ENCODE measurements at places on chromosomes 12 and 14.

DNA sequence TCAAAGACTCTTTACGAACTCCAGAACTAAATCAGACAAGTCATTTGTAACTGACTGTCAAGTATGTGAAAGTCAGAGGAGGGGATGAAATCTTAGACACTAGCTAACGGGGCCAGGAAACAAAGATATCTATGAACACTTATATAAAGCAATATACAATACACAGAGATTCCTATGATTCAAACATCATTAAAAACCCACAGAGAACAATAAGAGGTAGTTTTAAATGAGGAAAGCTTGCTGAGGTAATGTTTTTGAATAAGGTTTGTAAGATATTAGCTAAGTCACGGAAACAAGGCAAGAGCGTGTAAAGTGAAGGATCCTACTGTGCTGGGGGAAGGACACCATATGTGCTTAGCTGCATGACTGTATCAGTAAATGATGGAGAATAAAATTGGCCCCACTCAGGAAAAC is 36.7 kb downstream of the SAV1 start:
- DNase-seq: no peak

DNA sequence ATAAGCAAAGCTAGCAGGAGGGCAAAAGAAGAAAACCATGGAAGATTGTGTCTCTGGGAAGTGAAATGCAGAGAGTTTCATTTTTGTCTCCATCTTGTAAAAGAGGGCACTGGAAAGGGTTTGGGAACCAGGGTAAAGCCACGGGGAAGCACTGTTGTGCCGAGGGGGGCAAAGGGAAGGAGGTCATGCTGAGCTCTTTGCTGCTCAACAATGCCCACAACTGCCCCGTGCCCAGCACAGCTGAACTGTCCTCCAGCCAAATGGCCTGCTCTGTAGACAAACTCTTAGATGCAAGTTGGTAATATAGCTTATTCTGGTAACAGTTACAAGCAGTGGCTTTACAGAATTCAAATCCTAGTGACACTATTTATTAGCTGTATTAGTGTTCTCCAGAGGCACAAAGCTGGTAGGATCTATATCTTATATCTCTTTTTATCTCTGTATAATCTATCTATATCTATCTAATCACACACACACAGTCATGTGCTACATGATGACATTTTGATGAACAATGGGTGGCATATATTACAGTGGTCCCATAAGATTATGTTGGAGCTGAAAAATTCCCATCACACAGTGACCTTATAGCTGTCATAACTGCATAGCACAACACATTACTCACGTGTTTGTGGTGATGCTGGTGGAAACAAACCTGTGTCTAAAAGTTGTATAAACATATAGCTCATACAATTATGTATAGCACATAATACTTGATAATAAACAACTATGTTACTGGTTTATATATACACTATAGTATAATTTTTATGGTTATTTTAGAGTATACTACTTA is 203.4 kb upstream of the DDHD1 start:
- DNase-seq: peak; percentile 8

- no peak for DNase-seq
Measured at GRCh38 chr12:116213014-116213413, 64.5 kb downstream of the MED13L start.

DNA sequence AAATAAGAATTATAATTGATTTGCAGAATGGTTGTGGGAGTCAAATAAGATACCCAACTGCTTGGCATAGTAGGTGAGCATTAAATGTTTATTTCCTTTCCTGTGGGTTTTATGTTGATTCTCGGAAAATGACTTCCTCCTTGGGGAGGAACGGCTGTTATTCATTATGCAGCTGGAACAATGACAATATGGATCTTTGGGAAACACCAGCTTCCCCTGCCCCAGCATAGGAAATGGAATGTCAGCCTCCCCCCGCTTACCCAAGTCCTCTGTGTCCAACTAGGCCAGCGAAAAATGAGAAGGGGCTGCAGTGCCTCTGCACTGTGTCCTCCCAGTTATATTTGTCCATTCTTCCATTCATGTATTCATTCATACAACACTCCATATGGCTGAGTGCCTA is 11.7 kb upstream of the CCDC177 start:
- DNase-seq: no peak

DNA sequence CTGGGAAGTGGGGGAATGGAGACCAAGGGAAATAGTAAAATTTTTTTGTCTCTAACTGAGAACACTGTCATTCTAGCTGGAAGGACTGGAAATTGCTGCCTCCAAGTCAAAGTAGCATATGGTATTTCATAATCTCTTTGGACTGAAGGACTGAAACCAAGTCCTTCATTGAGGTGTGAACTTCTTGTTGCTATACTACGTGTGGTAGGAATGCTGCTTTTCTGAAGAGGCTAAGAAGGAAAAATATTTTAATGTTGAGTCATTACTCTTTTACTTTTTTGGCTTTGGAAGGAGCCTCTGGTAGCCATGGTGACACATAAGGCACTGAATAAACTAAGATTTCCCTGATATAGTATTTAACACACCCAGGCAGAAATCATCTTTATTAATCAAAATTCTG is 465.4 kb downstream of the NPAS3 start:
- no peak for DNase-seq

GRCh38 chr12:112988224-112988623 is 9.9 kb downstream of the OAS2 start:
- no peak for DNase-seq

DNA sequence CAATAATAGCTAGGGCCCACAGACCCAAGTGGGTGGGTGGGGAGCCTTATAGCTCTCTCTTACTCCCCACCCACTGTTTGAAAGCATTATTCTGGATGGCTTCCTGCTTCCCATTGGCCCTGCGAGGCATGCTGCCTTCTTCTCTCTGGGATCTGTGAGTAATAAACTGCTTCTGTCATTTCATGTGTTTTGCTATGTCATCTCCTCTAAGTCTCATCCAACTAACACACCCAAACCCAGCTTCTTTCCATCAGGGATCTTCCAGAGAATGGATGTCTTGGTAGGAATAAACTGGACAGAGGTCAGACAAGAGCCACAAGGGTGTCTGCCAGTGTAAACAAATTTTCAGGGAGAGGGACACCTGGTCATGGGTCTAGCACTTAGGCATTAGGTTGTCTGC is 66.4 kb upstream of the BDKRB2 start:
- no peak for DNase-seq

- DNase-seq: peak; percentile 74
Measured at GRCh38 chr12:93766796-93767523, 89.8 kb downstream of the CRADD start.

DNA sequence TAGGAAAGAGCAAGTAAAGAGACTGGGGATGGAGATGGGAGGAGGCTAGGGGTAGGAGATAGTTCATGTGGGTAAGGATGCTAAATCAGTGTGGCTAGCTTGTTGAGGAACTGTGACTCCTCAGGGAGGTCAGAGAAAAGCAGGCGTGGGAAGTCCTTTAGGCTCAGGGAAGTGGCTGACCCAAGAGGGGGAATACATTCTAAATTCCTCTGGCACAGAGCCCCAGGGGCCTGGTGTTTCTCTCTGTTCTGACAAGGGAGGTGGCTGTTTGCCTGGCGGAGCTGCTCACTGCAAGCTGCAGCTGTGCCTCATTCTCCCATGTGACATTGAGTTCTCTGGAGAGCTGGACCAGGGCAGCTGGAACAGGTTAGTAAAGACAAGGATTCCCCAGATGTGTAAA is 152.2 kb upstream of the SLC38A2 start:
- no peak for DNase-seq

- DNase-seq: no peak
Measured at GRCh38 chr14:21626491-21627230, 8.1 kb downstream of the OR10G2 start.

GRCh38 chr12:68521321-68521839 is 89.3 kb upstream of the RAP1B start:
- DNase-seq: no peak

GRCh38 chr14:96160076-96160912 is 44.3 kb upstream of the BDKRB2 start:
- DNase-seq: no peak

DNA sequence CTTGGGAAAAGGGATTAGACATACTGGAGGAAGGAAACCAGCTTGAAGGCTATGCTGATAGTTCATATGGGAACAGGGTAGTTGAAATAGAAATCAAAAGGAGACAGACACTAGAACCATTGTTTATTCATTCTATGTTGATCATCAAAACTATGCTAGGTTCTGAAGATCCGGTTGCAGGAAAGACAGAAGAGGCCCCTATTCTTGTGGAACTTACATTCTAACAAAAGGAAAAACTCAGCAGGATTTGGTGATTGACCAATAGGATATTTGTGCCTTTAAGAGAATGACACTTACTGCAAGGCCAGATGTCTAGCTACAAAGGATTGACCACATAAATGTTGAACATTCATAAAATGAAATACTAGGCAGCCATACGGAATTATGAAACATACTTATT is 179.2 kb downstream of the AKAP6 start:
- peak; percentile 36 for DNase-seq

- no peak for DNase-seq
Measured at GRCh38 chr12:41661141-41661765, 473.1 kb downstream of the PDZRN4 start.

- DNase-seq: no peak
Measured at GRCh38 chr14:63542231-63542999, 762 bp downstream of the PPP2R5E start.

DNA sequence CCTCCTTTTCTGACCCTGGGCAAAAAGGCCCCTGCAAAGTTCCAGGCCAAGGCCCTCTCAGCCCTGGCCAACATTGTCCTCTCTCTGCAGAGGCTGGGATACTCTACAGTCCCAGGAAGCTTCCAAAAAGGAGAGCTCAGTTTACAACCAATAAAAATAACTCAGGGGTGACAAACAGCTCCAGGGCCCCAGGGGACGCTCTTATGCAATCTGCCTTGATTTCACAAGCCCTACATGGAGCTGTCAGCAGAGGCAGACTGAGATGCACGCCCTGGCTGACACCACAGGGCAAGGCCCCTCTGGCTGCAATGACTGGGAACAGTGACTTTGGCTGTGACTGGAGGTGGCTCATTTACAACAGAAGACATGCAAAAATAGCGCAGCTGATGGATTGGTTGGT is 129.0 kb upstream of the MED13L start:
- peak; percentile 66 for DNase-seq

DNA sequence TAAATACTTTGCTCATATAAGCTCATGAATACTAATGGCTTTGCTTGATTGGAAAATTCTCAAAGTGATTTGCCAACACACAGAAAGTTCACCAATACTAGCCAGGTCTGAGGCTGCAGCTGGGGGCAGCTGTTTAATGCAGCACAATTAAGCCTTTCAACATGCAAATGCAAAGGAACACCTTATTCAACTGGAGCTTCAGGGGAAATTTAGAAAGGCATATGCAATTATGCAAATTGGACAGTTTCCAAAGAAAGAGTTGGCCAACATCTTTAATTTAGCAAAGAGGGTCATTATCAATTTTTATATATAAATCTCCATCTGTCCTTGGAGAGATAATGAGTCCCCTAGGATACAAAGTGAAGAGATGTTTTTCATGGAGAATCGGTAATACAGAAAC is 40.2 kb upstream of the OTOGL start:
- DNase-seq: no peak

DNA sequence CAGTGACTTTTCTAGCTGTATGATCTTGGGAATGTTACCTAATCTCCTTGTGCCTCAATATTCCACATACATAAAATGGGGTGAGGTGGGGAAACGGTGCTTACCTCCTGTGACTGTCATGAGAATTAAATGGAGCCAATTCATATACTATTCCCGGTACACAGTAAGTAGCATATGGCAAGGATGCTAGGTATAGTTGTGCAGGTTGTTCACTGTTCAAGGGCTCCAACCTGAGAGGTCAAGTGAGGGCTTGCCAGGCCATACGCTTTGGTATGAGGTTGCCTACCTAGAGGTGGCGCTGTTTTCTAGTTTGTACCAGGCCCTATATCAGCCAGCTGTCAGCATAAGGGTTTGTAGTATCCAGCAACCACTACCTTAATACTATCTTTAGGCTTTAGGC is 3.6 kb upstream of the BATF start:
- no peak for DNase-seq

GRCh38 chr14:67517083-67517482 is 16.0 kb upstream of the PLEKHH1 start:
- DNase-seq: peak; percentile 85

GRCh38 chr14:93368996-93369712 is 22.2 kb downstream of the COX8C start:
- no peak for DNase-seq

DNA sequence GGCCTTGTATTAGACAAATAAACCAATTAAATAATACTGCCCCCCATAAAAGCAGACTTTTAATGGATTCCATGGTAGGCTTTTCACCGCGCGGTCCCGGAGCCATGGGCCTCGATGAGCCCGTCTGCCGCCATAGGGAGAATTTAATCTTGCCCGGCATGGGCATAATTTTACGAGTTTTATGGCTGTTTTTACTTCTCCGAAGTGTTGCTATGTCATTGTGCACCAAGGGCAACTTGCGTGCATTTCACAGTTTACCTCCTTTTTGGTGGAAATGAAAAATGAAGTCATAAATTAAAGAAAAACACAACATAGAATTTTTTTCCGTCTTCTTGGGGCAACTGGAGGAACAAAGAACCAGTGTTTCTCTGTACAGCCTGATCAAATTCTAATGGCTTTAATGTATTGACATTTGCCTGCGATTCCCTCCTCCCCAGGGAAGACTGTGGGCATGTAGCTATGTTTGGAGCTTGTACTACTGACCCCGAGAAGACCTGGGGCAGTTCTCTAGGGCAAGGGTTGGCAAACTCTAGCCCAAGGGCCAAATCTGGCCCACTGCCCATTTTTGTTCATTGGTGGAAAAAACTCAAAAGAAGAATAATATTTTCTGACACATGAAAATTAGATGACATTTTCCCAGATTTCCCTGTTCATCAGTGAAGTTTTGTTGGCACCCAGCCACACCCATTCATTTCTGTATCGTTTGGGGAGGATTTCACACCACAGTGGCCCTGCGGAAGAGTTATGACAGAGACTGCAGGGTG is 142.7 kb downstream of the CHST11 start:
- DNase-seq: no peak

- DNase-seq: no peak
Measured at GRCh38 chr14:72700338-72701236, 193.3 kb downstream of the DPF3 start.

- peak; percentile 68 for DNase-seq
Measured at GRCh38 chr14:99605299-99605961, 1.4 kb upstream of the CCDC85C start.

DNA sequence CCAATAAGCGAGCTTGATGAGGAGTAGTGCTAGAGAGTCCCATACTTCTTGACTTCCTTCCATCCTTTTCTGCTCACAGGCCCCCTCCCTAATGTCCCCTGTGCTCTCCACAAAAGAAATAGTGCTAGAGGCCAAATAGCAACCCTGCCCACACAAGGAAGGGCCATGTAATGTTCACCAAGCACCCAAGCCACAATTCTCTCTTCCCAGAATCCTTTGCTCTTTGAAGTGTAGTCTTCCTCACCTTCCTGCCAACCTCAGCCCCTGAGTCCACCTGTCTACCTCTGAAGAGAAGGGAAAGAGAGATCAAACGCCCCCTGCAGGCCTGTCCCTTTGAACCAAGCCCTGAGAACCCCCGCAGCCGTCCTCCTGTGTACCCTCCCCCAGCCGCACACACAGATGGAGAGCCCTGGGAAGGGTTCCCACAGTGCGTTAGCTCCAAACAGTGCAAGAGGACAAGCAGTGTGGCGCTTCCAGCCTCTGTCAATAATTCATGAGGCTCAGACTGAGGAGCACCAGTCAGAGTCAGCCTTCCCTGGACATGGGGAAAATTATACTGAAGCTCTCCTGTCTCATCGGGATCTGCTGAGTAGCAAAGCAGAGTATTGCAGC is 1.9 kb upstream of the DHRS4 start:
- DNase-seq: peak; percentile 53
